GM13977 (cell line): ENCODE measurements at places on chromosomes 4 and X.

GRCh38 chrX:5086388-5086787, 1142.3 kb downstream of the NLGN4X start:
- DNase-seq: no peak

GRCh38 chr4:121838136-121838535, 14.5 kb upstream of the CCNA2 start:
- DNase-seq: no peak

GRCh38 chr4:78923464-78924312, 15.6 kb downstream of the PAQR3 start:
- DNase-seq: no peak

DNA sequence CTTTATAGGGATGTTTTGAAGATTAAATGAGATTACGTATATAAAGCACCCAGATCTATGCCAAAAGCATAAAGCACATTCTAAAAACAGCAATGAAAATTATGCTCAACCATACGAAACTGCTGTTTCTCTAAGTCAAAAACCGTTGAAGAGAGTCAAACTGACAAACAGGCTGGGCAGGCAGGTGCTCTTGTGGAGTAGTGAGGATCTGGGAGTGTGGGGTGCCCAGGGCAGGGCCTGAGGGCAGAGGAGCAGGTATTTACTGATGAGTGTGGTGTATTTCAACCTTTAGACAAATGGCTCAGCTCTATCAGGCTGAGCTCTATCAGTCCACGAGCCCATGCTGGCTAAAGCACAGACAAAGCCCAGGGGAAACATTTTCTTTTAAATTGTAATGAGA, 40.4 kb downstream of the RELL1 start:
- no peak for DNase-seq

DNA sequence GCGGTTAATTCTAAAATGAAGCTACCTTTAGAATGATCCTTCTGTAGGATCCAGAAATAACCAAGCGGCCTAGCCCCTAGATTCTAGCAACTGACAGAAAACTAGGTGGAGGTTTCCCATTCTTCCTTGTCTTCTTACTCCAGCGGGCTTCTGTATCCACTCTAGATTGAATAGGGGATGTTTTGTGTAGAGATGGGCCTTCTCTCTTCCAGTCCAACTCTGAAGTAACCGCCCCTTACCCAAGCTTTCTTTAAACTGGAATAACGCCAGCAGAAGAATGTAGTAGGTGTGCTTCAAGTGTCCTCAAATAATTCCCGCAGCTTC, 386 bp upstream of the TMEM184C start:
- peak; percentile 13 for DNase-seq

DNA sequence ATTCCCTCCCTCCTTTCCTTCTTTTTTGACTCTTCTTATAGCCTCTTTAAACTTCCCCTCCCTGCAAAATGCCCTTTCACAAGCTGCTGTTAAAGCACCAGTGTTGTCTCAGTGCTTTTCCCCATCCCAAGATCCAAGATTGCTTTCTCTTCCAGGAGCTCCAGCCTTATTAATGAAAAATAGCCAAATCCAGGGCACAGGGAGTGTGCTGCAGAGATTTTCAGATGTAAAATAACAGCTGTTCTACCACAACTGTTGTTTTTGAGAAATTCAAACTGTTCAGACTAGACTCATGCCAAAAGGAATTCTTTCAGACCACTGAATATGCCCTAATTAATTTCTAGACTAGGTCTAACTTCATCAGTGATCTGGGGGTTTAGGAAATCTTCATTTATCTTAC, 47.0 kb upstream of the GPC3 start:
- no peak for DNase-seq

DNA sequence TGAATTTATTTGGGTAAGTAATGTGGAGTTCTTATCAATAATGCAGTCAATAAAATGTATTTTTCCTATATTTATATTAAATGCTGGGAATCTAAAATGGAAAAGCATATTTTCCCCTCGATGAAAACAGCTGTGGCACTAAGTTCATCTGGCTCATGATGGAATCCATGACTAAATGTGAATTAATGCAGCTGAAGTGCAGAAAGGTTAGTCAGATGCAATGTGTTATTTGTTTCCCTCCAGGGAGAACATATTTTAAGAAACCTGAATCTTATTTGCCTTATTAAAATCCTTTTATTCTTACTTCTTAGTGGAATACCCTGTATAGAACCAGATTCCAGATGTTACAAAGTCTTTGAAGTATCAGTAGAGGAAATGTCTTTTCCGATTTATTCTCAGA, 247.9 kb downstream of the ARHGAP24 start:
- no peak for DNase-seq

DNA sequence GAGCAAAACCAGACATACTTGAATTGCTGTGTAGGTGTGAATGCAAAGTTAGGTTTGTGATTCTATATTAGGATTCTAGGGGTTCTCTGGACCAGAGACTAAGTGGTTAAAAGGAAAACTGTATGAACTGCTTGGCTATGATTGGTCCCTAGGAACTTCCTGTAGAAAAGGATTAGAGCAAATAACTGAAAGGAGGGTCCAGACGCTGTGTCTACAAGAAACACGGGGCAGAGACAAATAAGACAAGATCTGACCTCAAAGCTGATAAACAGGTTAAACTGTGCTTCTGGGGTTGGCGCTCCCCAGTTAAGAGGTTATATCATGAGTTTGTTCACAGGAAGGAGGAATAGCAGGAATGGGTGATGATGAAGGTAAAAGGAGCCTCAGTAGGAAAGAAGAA, 183.6 kb downstream of the MGST2 start:
- DNase-seq: no peak

- DNase-seq: peak; percentile 71
These were observed 964 bp upstream of the HMGB2 start for GRCh38 chr4:173334891-173335752.

DNA sequence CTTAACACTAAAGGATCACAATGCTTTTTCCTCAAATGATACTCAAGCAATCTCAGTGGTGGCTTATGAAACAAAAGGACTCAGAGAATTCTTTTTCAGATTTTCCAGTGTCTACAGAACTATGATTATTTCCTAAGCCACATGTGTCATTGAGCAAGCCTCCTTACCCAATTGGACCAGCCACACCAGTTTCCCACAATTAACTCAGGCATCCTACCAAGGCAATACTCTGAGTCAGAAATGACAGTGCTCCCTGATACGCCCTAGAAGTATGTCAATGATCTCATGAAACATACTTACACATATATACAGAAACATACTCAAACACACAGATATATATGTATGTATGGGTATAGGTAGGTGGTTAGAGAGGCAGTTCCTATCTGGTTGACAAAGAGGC, 4.8 kb downstream of the ADAMTS3 start:
- DNase-seq: no peak

DNA sequence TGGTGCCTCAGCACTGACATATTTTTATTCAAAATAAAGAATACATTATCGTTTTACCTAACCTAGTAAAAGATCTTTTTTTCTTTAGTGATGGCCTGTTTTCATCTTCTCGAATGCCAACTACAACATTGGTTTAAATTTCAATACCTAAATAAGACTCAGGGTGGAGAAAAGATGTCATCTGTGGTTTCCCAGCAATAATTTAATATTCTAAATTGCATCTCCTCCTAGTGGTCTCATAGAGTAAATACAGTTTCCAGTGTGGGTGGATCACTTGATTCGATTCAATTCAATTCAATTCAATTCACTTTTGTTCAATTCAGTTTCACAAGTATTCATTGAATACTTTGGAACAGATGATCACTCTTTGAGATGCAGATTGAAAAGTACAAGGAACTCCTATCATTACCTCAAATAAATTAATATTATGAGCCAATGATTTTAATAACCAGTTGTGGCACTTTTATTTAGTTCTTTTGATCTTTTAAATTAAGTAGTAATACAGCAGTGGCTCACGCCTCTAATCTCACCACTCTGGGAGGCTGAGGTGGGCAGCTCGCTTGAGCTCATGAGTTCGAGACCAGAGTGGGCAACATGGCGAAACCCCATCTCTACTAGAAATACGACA, 427.2 kb downstream of the FAT4 start:
- DNase-seq: peak; percentile 28
